BE2C (cell line): ENCODE measurements at places on chromosomes 5 and 9.
A peak's percentile ranks its signal among the peaks of the same experiment; 100 is the strongest.

DNA sequence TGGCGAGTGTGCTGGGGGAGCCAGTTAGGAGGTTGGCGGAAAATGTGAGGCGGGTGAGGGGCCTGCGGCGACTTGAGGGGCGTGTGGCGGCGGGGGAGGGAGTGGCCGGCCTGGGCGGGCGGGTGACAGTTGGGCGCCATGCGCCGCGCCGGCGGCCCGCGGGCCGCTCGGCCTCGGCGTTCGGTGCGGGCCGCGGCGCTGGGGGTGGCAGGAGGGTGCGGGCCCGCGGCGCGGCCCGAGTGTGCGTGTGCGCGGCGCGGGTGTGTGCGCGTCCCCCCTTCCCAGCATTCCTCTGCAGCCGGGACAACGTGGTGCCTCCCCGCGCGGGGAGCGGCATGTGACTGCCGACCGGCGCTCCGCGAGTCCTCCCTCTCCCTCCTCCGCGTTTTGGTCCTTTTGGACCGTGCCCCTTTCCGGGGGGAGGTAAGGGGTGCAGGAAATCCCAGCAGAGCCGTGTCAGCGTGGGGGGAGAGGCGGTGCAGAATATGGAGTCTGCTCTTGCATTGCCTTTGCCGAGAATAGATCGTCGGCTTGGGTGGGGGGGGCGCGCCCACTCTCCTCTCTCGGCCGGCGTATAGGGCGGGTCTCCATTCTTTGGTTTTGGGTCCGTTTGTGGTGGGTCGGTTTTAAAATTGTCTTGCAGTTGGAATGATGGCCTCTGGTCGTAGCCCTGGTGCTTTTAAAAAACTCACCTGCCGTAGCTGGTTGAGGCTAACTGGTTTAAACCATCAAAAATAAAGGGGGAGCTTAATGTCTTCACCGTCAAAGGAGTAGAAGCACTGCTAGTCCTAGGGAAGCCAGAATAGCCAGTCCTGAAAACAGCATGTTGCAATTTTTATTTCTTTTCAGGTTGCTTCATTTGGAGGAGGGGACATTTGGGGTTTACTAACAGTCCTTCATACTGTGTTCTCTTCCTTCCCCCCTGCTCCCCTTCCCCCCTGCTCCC is 2.0 kb downstream of the LARP1 start:
- peak; percentile 68 for DNase-seq

- DNase-seq = no peak
Measured at GRCh38 chr5:10423022-10423421, 18.7 kb upstream of the ROPN1L start.

- DNase-seq = no peak
Measured at GRCh38 chr9:81473206-81473605, 216.1 kb downstream of the TLE1 start.

DNA sequence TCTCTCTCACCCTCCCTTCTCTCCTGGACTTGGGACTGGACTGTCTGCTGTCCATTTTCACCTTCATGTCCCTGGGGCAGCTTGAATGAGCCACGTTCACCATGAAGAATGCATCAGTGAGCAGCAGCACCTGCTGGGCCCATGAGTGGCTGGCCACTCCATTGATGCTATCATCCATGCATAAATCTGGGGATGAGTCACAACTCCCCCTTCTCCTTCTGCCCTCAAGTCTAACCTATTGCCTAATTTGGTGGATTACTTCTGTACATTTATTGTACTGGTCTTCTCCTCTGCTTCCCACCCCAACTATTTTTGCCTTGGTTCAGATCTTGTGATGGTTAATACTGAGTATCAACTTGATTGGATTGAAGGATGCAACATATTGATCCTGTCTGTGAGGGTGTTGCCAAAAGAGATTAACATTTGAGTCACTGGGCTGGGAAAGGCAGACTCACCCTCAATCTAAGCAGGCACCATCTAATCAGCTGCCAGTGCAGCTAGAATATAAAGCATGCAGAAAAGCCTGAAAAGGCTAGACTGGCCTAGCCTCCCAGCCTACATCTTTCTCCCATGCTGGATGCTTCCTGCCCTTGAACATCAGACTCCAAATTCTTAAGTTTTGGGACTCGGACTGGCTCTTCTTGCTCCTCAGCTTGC is 46.7 kb downstream of the GDNF start:
- DNase-seq = peak; percentile 27

- DNase-seq = no peak
Measured at GRCh38 chr9:136714096-136714892, 1.9 kb downstream of the DIPK1B start.
